ENCODE measurements at places on chromosomes 6 and 20. TPM values are rescaled to one million over a fixed set of nuclear protein-coding genes. Genes with fewer than 3 reads are reported as not detected.

Gene BMP2
- polyA plus RNA-seq, result not detected

Gene GABRR2
- polyA plus RNA-seq, result not detected

Gene IMPG1
- not detected for polyA plus RNA-seq

Gene BANF2
- not detected for polyA plus RNA-seq

Gene AIG1
- polyA plus RNA-seq, result 19.0 TPM

Gene TFAP2B
- not detected for polyA plus RNA-seq

Gene SLCO4A1
- polyA plus RNA-seq, result 0.93 TPM

Gene PPP1R14C
- polyA plus RNA-seq, result not detected

Gene C20orf144
- not detected for polyA plus RNA-seq

Gene TMEM244
- polyA plus RNA-seq, result not detected

Gene PLA2G7
- not detected for polyA plus RNA-seq

Gene ADGB
- polyA plus RNA-seq, result not detected

Gene HDGFL1
- not detected for polyA plus RNA-seq

Gene MCM8
- polyA plus RNA-seq, result 1.0 TPM

Gene AIF1
- 145 TPM for polyA plus RNA-seq

Gene BMP6
- polyA plus RNA-seq, result not detected

Gene SLC35F1
- polyA plus RNA-seq, result not detected

Gene LCA5
- polyA plus RNA-seq, result 0.05 TPM

Gene ABCF1
- polyA plus RNA-seq, result 19.1 TPM

Measured in naive thymus-derived CD8-positive, alpha-beta T cell (primary cell).